ENCODE measurements at places on chromosomes 11 and 22.
A peak's percentile ranks its signal among the peaks of the same experiment; 100 is the strongest.

- DNase-seq = no peak
These were observed 51.4 kb downstream of the MICAL2 start for GRCh38 chr11:12161603-12162350.

DNA sequence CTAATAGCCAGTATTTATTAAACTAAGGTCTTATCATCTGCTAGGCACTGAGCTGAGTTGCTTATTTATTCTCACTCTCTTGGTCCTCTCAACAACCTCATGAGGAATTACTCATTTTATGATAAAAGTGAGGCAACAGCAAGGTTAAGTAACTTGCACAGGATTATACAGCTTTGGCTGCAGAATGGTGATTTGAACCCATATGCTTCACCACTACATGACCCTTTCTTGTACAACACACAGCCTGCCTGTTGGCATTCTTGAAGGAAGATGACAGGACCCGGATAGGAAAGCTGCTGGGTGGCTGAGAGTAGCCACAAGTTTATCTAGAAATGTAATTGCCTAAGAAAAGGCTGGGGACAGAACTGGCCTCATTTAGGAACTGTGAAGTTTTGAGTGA, 5.3 kb upstream of the PARVA start:
- no peak for DNase-seq

DNA sequence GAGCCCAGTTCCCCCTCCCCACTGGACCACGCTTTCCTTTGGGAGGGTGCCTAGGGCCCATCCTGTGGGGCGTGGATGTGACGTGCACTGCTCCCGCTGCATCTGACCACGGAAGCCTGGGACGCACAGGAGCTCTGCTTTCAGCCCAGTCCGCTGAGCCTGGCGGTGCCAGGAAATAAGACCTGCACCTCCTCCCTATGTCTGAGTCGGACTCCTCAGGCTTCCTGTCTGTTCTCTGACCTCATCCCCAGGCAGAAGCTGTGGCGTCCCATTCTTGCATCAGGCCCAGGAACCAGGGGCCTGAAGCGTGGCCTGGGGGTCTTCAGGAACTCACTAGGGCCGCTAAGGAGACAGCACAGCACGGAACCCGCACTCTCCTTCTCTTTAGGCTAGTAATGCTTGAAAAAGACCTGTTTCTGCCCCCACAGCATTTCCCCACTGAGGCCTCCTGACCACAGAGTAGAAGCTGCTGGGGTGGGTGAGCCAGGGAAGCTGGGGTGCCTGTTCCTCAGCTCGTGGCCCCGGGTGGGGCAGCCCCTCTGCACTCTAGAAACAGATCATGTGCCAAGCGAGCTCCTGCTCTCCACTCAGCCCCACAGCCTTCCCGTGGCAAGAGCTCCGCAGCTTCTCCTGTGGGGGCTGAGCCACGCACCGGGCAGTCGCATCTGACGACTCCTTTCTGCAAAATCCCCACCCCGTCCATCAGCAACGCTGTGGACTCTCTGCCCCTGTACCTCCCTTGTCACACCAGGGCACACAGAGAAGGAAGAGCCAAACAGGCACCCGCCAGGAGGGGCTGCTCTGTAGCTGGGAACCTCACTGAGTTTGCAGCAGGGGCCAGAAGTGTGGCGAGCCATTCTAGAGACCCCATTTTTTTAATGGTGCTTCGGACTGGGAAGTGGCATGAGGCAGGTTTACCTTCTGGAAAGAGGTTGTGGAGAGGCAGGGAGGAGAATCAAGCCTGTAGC, 22.6 kb downstream of the MOV10L1 start:
- no peak for DNase-seq

DNA sequence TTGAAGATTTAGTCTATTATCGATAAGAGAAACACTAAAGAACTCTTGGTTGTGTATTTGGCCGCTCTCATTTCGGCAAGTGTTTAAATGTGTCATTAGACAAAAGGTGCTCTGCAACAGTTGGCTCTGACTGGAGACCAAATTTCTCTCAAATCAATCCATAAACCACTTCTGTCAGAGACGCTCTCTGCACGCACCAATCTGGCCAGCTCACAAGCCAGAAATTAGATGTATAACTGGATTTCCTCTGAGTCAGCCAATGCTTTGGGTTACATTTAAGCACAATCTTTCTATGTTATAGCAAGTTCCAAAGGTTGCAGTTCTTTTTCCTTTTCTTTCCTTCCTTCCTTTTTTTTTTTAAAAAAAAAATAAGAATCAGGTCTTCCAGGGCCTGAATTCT, 17.6 kb upstream of the PARVA start:
- no peak for DNase-seq

- no peak for DNase-seq
These were observed 41.8 kb downstream of the LIF start for GRCh38 chr22:30204742-30205111.

- no peak for DNase-seq
These were observed 513.6 kb downstream of the METTL15 start for GRCh38 chr11:28621753-28622152.

GRCh38 chr11:69010361-69010891, 2.6 kb downstream of the MRGPRF start:
- DNase-seq = no peak

GRCh38 chr11:46133119-46133518, 11.9 kb upstream of the PHF21A start:
- DNase-seq = no peak

DNA sequence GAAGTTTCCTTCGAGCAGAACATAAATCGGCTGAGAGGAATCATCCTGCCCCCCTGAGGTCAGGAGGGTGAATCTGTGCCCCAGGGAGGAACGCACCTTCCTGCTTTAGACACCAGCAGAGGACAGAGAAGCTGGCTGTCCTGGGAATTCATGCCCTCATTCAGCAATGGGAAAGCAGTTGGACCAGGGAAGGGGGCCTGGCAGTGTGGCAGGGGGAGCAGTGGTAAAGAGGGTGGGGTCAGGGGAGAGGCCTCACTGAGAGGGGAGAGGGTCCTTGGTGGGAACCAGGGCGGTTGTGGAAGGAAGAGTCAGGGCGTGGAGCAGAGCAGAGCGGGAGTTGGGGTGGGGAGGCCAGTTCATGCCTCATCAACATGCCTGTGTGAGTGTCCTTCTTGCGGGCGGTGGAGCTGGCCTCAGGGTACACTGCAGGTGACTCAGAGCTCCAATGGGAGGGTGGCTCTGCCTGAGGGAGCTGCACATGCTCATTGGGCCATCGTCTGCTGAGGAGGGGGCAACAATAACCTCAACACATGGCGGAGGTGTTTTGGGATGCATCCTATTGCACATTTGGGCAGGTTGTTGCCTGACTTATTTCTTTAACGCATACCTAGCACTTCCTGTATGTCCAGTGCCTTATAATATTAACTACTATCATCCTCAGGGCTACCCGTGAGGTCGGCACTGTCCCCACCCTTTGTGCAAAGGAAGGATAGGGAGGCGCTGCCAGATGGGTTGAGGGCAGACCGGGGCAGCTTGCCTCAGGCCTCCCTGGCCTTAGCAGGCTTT, 23.2 kb downstream of the MED15 start:
- no peak for DNase-seq

DNA sequence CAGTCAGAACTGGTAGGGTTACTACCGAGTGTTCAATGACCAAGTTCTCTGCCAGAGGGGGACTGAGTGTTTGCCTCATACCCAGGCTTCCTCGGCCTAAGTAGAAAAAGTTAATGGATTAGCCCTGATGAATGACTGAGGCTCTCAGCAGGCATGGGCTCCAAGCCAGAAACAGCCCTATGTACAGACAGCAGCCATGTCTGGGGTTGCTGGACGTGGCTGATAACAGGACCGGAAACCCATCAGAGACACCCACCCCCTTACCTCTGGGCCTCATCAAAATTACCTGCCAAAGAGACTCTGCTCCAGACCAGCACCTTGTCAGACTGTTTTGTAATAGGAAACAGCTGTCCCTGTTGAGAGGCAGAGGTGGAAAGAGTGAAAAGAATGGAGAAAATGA, 351.4 kb downstream of the ETS1 start:
- peak; percentile 27 for DNase-seq

GRCh38 chr11:95700471-95700817, 89.1 kb downstream of the FAM76B start:
- DNase-seq = no peak

GRCh38 chr22:44889255-44889878, 120.4 kb downstream of the PHF21B start:
- no peak for DNase-seq

DNA sequence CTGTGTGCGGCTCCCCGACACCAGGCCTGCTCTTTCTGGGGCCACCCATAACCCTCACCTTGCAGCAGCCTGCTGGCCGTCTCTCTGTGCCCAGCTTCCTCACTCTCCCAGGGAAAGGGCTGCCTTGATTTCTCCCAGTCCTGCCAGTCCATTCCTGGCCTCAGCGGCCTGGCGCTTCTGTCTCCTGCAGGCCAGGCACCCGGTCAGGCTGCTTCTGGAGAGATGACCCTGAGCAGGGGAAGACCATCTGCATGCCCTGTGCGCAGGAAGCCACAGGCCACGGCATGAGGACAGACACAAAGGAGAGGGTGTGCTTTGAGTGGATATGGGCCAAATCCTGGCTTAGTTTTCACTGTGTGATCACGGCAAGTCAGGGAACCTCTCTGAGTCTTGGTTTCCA, 86.2 kb downstream of the TSPAN18 start:
- no peak for DNase-seq

GRCh38 chr11:111766834-111767142, 599 bp upstream of the PPP2R1B start:
- no peak for DNase-seq

- no peak for DNase-seq
These were observed 725.5 kb downstream of the METTL15 start for GRCh38 chr11:28833670-28834069.

DNA sequence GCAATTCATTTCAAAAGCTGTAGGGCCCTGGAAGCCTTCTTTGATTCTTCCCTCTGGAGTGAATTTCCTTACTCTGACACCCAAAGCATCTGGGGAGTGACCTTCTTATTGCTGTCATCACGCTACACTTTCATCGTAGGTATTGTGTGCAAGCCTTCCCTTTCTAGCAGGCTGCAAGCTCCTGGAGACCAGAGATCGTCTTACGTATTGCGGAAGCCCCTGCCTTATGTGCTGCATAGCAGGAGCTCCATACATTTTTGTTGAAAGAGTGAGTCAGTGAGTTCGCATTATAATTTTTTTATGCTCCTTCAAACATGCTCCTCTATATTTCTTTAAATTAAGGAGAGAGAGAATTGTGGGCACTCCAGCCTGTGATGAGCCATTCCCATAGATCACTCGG, 21.2 kb upstream of the TMEM218 start:
- DNase-seq = no peak

GRCh38 chr11:11230087-11230486, 123.0 kb downstream of the CSNK2A3 start:
- DNase-seq = no peak

- DNase-seq = no peak
These were observed 92.8 kb downstream of the CCDC73 start for GRCh38 chr11:32701616-32702015.

- no peak for DNase-seq
These were observed 34.3 kb downstream of the TOM1 start for GRCh38 chr22:35334004-35334403.

GRCh38 chr11:107562647-107563208, 2.8 kb downstream of the ALKBH8 start:
- no peak for DNase-seq
